ENCODE measurements at places on chromosomes 1 and 21.

DNA sequence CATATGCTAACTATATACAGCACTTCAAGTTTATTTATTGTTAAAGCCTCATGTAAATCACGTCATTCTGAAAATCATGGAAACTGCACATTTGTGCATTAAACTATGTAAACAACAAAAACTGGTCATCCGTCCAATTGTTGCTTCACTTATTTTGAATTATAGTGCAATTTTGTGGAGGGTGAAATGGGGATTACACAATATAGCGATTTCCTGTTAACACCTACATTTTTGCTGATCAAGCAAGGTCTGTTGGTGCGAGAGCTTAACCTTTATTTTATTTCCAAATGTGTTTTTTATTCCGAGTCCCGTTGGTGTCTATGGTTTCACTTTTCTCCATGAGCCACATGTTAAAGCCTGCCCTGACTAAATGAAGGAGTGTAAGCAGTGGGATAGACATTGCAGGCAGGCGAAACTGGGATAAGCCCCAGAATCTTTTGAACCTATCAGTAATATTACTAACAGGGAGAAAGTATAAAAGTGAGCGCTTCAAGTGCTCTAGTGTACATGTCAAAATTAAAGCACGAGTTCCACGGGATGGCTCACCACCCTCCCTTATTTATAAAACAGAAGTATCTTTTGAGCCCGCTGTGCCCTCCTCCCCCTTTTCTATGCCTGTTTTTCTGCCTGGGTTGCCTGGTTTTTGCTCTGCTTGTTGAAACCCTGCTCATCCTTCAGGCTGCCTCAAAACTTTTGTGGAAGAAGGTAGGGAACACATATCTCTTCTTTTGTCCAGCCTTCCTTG is 120.7 kb downstream of the NFIA start:
- no peak for DNase-seq

- no peak for DNase-seq
These were observed 94.4 kb downstream of the SLC45A1 start for GRCh38 chr1:8412183-8412831.

- no peak for DNase-seq
These were observed 79.8 kb upstream of the F3 start for GRCh38 chr1:94621395-94621794.

DNA sequence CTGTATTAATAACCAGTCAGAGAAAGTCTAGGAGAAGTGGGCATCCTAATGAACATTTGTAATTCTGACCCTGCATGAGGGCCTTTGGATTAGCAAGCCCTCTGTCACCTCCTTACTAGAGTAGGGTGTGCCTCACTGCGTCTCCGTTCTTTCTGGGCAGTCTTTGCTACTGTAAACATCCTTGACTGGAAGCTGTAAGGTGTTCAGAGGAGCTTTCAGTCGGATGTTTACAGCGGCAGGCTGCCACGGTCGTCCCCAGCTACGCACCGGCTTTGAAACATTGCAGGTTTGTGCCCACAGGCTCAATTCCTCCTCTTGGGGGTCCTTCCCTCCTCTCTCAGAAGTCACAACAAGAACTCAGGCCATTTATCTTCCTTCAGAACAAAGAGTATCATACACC is 29.4 kb upstream of the KCNQ4 start:
- no peak for DNase-seq

GRCh38 chr1:54008876-54009275 is 9.1 kb downstream of the LDLRAD1 start:
- no peak for DNase-seq
